ENCODE measurements at places on chromosomes 3 and 15. TPM values are rescaled to one million over a fixed set of nuclear protein-coding genes. Genes with fewer than 3 reads are reported as not detected.

RBM5 gene
- polyA plus RNA-seq = 35.0 TPM

GJD2 gene
- not detected for polyA plus RNA-seq

DPP8 gene
- 41.8 TPM for polyA plus RNA-seq

EIF2A gene
- polyA plus RNA-seq = 47.7 TPM

NAALADL2 gene
- polyA plus RNA-seq = 1.2 TPM

KIF7 gene
- polyA plus RNA-seq = 0.17 TPM

TGM5 gene
- polyA plus RNA-seq = not detected

TMEM212 gene
- not detected for polyA plus RNA-seq

SLC12A8 gene
- not detected for polyA plus RNA-seq

THSD4 gene
- polyA plus RNA-seq = not detected

SLC2A2 gene
- polyA plus RNA-seq = not detected

CCDC39 gene
- polyA plus RNA-seq = not detected

FGF7 gene
- polyA plus RNA-seq = not detected

DAZL gene
- polyA plus RNA-seq = not detected

CFAP91 gene
- polyA plus RNA-seq = not detected

PRICKLE2 gene
- polyA plus RNA-seq = not detected

CYP1A2 gene
- polyA plus RNA-seq = not detected

PARL gene
- 129 TPM for polyA plus RNA-seq

HHLA2 gene
- polyA plus RNA-seq = not detected

SCG5 gene
- not detected for polyA plus RNA-seq

INTS14 gene
- polyA plus RNA-seq = 20.4 TPM

CSPG4 gene
- not detected for polyA plus RNA-seq

INKA1 gene
- polyA plus RNA-seq = 3.5 TPM

ERICH6 gene
- polyA plus RNA-seq = 0.27 TPM

HIGD2B gene
- polyA plus RNA-seq = not detected

IL16 gene
- polyA plus RNA-seq = 193 TPM

ST8SIA2 gene
- not detected for polyA plus RNA-seq

LMAN1L gene
- polyA plus RNA-seq = not detected

GNB5 gene
- polyA plus RNA-seq = 32.4 TPM

ITIH3 gene
- polyA plus RNA-seq = not detected

GABRB3 gene
- not detected for polyA plus RNA-seq

RAB6B gene
- polyA plus RNA-seq = 0.25 TPM

ANKUB1 gene
- not detected for polyA plus RNA-seq

CACNA1D gene
- polyA plus RNA-seq = not detected

PPP1R14D gene
- not detected for polyA plus RNA-seq

PLCB2 gene
- polyA plus RNA-seq = 14.5 TPM

PEAK1 gene
- polyA plus RNA-seq = 2.8 TPM

MAP1A gene
- 0.26 TPM for polyA plus RNA-seq

SLC28A1 gene
- not detected for polyA plus RNA-seq
